Heart left ventricle (tissue), 16 donors: ENCODE measurements at places on chromosomes 2 and 18. TPM values are rescaled to one million over a fixed set of nuclear protein-coding genes. Genes with fewer than 3 reads are reported as not detected.

Gene TMEM200C
- total RNA-seq, result 0.19 TPM

DNA sequence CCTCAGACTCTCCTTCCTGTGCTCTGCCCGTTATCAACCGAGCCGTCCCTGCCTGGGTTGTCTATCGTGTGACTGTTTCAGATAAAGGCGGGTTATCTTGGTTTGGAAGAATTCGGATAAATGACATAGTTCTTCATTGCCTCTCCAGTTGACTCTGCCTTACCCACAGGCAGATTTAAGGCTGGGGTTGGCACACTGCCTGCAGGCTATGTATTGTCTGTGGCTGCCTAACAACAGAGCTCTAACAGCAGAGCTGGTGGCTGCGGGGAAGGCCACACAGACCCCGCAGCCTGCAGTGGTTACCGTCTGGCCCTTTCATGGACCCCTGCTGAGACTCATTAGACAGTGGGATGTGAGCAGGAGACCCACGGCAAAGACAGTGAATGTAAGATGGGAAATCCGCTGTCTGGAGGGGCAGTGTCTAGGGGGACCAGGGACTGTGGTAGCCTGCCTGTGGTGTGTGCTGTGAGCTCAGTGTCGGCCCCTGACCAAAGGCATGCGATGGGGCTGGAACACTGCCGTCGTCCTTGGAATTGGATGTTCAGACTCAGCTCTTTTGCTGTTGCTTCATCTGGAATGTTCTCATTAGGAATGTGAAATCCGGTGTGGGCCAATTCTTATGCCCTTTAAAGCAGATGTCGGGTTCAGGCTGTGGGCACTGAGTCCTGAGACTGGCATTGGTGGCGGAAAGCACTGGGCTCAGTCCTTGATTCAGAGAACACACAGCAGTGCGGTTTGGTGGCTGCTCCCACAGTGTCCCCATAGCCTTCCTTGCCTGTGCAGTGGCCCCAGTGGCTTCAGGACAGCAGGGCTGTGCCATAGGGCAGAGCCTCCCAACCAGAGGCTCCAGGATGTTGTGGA lies 44.5 kb downstream of the SH3RF3 start:
- DNase-seq, result peak; percentile 78

- DNase-seq, result no peak
Observed at GRCh38 chr2:212154477-212154878, 384.1 kb downstream of the ERBB4 start.

GRCh38 chr2:38835015-38835601 lies 40.6 kb downstream of the DHX57 start:
- DNase-seq, result no peak

GRCh38 chr2:233838251-233838650 lies 16.1 kb downstream of the HJURP start:
- DNase-seq, result no peak

DNA sequence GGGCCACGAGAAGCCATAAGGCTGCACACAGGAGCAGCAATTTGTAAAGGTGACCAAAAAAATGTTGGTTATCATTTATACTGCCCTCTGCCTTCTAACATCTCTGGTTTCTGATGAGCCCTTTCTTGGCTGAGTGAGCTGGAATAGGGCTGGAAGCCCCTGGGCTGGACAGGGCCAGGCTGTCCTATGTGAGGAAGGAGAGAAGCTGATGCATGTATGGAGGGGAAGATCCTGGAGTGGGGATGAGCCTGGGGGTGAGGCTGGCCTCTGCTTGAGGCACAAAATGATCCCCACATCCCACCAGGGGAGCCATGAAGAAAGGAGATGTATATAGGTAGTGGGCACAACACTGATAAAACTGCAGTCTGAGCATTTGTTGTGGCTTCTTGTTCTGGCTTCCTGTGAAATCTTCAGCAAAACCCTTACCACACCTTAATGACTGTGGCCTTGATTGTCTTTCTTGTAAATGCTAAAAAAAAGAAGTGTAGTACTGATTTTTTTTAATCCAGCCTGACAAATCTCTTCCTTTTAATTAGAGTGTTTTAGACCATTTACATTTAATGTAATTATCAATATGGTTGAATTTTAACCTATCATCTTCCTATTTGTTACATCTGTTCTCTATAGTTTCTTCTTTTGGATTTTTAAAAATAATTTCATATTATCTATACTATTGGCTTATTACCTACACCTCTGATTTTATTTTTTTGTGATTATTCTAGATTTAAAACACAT lies 5.6 kb downstream of the SNED1 start:
- DNase-seq, result no peak

DNA sequence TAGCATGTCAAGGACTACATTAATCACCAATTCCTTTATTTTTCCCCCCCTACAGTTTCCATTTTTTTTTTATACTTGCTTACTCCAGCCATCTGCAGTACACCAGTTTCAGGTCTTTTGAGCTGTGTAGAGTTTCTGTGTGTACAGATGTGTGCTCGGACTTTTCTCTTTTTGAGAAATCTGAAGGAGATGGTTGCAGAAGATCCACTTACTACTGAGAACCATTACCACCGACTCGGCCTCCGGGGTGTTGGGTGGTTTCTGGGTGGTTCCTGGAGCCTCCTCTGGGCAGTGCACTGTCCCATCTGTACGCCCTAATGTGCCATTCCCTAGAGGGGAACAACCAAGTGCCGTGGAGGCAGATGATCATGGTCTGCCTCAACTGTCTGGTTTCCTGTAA lies 15.4 kb upstream of the LYPD6B start:
- DNase-seq, result no peak
